Karpas-422 (cell line): ENCODE measurements at places on chromosomes 11 and 22. TPM values are rescaled to one million over a fixed set of nuclear protein-coding genes. Genes with fewer than 3 reads are reported as not detected.

GLB1L2 gene
- total RNA-seq = not detected in 2 replicates

DNA sequence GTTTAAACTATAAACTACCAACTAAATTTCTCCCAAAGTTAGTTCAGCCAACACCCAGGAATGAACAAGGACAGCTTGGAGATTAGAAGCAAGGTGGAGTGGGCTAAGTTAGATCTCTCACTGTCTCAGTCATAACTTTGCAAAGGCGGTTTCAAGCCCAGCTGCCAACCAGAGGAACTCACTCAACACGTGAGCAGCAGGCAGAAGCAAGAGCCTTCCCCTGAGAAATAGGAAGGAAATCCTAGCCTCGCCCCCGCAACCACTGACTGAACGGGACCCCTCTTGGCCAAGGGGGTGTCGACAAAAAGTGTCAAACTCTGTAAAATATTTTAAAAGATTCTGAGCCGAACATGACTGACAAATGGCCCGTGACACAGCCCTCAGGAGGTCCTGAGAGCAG, 4.4 kb upstream of the KRTAP5-9 start:
- no peak overlapping the region for H3K27ac ChIP-seq
- no peak overlapping the region for H3K4me3 ChIP-seq
- no peak for DNase-seq
- no peaks in the 10 kb centered on the region for H3K27me3 ChIP-seq

OR8D4 gene
- total RNA-seq = not detected in 2 replicates

DNA sequence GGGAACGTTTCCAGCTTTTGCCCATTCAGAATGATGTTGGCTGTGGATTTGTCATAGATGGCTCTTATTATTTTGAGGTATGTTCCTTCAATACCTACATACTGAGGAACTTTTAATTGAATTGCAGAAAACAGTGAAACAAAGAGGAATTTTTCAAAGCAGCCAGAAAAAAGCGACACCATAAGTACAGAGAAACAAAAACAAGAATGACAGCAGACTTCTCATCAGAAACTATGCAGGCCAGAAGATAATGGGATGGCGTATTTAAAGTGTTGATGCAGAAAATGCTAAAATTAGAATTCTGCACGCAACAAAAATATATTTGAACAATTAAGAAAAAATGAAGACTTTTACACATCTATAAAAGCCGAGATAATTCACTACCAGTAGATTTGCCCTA, 95.4 kb upstream of the TIMP3 start:
- no peak overlapping the region for H3K4me3 ChIP-seq
- H3K36me3 ChIP-seq = no peaks in the 10 kb centered on the region
- H3K4me1 ChIP-seq = no peaks in the 10 kb centered on the region
- no peak overlapping the region for H3K27ac ChIP-seq
- H3K27me3 ChIP-seq = no peaks in the 10 kb centered on the region

HPX gene
- 0.22 TPM in 1 of 2 replicates, not detected in the other for total RNA-seq

TEX12 gene
- not detected in 2 replicates for total RNA-seq

FREY1 gene
- total RNA-seq = 2.3 and 3.9 TPM in 2 replicates

PRR33 gene
- total RNA-seq = not detected in 2 replicates

DNAJB13 gene
- 0.22 TPM in 1 of 2 replicates, not detected in the other for total RNA-seq

KIF18A gene
- total RNA-seq = 16.5 and 30.7 TPM in 2 replicates

DNA sequence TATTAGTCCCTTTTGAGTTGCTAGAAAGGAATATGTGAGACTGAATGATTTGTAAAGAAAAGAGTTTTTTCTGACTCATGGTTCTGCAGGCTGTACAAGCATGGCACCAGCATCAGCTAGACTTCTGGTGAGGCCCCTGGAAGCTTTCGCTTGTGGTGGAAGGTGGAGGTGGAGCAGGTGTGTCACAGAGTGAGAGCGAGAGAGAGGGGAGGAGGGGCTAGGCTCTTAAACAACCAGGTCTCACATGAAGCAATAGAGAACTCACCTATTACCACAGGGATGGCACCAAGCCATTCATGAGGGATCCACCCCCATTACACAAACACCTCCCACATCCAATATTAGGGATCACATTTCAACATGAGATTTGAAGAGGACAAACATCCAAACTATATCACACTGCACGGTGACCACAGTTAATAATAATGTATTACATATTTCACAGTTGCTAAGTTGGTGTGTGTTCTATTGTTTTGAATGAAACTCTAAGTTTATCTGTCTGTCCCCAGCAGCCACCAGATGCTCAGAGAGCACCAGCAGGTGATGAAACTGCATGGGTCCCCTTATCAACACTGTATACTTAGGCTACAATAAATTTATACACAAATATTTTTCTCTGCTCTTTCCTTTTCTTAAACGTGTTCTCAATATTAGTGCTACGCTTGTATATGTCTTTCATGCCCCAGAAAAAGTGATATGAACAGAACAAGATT, 14.1 kb downstream of the ZFP91 start:
- H3K4me3 ChIP-seq = no peak overlapping the region
- H3K27ac ChIP-seq = no peak overlapping the region
- H3K27me3 ChIP-seq = no peaks in the 10 kb centered on the region
- peaks cover 18% of the 10 kb centered on the region for H3K4me1 ChIP-seq
- peaks cover 28% of the 10 kb centered on the region; the same call in 1 of the 2 replicates for H3K36me3 ChIP-seq

DNA sequence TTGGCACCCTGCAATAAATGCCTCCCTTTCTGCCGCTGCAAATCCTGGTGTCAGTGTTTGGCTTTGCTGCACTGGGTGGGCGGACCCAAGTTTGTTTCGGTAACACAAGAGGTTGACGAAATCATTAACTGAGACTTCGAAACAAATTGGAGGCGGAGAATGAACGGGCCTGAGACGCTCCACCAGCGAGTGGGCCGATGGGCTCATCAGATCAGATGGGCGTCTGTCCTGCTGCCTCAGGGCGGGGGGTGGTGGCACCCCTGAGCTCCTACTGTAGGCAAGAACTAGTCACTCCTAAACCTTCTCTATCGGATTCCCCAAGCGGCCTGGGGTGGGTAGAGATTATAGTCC, 918 bp upstream of the CAPN5 start:
- H3K27me3 ChIP-seq = no peaks in the 10 kb centered on the region
- peak overlapping the region; percentile 70 for H3K4me3 ChIP-seq
- peak; percentile 49 for DNase-seq
- H3K4me1 ChIP-seq = peaks cover 14% of the 10 kb centered on the region
- H3K36me3 ChIP-seq = no peaks in the 10 kb centered on the region

KCNJ1 gene
- total RNA-seq = not detected in 2 replicates
